ENCODE measurements at places on chromosomes 12 and 14.

DNA sequence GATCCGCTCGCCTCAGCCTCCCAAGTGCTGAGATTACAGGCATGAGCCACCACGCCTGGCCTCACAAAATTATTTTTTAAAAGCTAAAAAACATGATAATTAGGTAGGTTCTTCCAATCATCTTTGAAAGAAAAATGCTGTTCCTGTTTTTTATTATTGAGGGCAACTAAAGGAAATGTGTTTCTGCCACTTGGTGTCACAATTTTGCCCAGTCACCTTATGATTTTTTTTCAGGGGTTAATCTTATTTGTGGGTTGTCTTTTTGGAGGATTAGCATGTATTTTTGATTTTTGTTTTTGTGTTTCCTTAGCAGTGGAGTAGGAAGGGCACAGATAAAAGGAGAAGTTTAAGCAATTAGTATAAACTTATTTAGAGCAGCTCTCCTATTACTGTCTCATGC is 79.8 kb downstream of the PRORP start:
- no peak for DNase-seq
- no peaks in the 10 kb centered on the region for H3K36me3 ChIP-seq
- H3K27me3 ChIP-seq: no peaks in the 10 kb centered on the region
- H3K4me1 ChIP-seq: no peaks in the 10 kb centered on the region
- H3K27ac ChIP-seq: no peak overlapping the region
- H3K4me3 ChIP-seq: no peak overlapping the region

DNA sequence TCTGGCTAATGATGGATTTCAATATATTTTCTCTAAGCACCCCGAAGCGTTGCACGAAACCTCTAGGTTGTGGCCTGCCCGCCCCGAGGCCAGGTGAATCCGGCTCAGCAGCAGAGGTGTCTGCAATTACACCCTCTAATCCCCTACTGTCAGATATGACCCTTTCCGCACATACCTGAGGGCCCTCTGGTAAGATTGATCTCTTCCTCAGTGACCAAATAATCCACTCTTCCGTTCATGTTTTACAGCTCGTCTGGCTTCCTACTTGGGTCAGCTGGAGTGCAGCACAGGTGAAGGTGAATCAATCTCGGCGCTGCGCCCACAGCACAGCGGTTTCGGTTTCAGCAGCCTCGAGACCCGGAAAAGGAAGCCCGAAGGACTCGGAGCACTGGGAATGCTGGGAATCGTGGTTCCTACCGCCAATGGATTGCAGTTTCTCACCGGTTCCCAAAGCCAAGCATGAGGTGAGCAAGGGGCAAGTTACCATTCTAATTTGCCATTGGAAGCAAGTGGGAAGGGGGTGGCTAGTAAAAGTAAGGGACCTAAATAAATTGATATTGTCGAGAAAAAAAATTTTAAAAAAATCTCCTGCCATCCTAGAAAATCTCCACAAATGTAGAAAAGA is at the start of gene SYNJ2BP:
SYNJ2BP (minus strand) TSS at position 366 of the 625 bp plus-strand sequence; CDS start at position 239, 127 bp downstream.
- H3K27me3 ChIP-seq: no peaks in the 10 kb centered on the region
- H3K36me3 ChIP-seq: no peaks in the 10 kb centered on the region
- DNase-seq: peak; percentile 87

GRCh38 chr12:23817345-23817744 is 132.1 kb downstream of the SOX5 start:
- no peak overlapping the region for H3K27ac ChIP-seq
- no peaks in the 10 kb centered on the region for H3K4me1 ChIP-seq
- no peaks in the 10 kb centered on the region for H3K27me3 ChIP-seq
- no peak for DNase-seq

- H3K4me1 ChIP-seq: no peaks in the 10 kb centered on the region
- H3K27ac ChIP-seq: no peak overlapping the region
- DNase-seq: no peak
- no peak overlapping the region for H3K4me3 ChIP-seq
These were observed 96.0 kb downstream of the RPAP3 start for GRCh38 chr12:47609806-47610205.

DNA sequence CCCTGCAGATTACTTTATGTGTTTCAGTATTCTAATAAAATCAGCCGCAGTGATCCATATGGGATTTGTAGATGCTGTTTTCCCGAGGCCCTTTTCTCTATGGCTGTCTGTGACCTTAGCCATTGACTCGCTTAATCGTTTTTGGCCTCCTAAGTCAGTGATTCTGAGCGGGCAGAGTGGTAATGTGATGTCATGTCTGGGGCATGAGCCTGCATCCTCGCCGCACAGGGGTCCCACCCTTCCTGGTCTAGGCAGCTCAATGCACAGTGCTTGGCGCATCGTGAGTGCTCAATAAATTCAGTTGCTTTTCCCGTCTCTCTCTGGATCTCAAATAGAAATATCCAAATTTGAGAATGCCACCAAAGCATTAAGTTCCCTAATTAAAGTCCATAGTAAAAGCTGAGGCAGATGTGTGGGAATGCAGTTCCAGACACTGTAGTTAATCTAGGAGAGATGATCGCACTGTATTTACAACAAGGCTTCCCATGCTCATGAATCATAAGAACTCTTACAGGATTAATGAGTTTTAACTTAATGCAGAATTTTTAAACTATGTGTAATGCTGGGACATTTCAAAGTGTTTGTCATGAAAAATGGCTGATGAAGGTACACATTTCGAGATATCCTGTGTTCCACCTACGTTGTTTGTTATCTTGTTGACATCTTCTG is 29.3 kb downstream of the HMGA2 start:
- no peaks in the 10 kb centered on the region for H3K4me1 ChIP-seq
- H3K27me3 ChIP-seq: no peaks in the 10 kb centered on the region
- DNase-seq: no peak
- H3K4me3 ChIP-seq: no peak overlapping the region
- H3K27ac ChIP-seq: no peak overlapping the region

DNA sequence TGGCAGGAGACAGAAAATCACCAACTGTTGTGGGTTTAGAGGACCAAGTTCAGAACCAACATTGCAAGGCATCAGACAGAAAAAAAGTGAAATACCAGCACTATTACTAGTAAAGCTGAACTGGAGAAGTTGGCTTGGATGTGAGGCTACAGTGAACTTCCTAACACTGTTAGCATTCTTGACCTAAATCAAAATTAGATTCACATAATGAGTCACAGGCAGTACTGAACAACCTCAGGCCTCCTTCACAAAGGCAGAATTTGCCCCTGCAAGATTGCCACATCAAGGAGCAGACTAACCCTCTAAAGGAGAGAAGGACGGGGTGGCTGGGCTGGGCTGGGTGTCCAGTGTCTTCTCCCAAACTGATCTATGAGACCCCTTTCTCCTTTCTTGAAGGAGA is 539.7 kb downstream of the SNAPC1 start:
- H3K4me3 ChIP-seq: no peak overlapping the region
- DNase-seq: no peak
- no peak overlapping the region for H3K27ac ChIP-seq
- H3K27me3 ChIP-seq: no peaks in the 10 kb centered on the region
- H3K4me1 ChIP-seq: no peaks in the 10 kb centered on the region
- no peaks in the 10 kb centered on the region for H3K36me3 ChIP-seq

DNA sequence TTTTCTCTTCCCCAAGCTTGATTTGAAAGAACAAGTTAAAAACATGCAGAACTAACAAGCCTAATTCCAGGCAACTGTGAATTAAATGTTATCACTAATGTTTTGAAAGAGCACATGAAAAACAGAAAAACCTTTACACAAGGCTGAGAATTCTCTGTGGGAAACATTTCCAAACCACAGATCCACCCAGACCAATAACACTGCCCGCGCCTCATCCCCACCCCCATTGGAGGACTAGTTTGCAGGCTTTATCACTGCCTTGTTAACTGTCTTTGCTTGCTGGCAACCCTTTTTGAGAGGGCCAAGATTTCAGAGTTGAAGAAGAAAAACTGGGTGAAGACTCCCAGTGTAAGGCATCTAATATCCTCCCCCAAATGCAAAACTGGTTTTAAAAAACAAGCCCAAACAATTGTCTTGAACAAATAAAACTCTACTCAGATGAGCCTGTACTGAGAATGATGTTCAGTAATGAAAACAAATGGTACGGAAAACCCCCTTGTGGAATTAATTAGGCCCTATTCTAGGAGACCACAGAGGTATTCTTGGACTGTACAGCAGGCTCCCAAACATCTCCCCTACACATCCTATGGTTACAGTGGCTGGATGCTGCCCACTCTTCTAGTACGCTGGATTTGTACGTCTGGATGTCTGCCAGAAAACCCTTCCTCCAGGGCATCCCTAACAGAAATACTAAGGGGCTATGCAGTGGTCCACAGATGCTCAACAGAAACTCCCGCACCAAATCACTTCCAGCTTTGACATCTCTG is 5.8 kb downstream of the MAX start:
- DNase-seq: no peak
- H3K27me3 ChIP-seq: no peaks in the 10 kb centered on the region
- peaks cover 1% of the 10 kb centered on the region for H3K36me3 ChIP-seq
- no peak overlapping the region for H3K4me3 ChIP-seq

DNA sequence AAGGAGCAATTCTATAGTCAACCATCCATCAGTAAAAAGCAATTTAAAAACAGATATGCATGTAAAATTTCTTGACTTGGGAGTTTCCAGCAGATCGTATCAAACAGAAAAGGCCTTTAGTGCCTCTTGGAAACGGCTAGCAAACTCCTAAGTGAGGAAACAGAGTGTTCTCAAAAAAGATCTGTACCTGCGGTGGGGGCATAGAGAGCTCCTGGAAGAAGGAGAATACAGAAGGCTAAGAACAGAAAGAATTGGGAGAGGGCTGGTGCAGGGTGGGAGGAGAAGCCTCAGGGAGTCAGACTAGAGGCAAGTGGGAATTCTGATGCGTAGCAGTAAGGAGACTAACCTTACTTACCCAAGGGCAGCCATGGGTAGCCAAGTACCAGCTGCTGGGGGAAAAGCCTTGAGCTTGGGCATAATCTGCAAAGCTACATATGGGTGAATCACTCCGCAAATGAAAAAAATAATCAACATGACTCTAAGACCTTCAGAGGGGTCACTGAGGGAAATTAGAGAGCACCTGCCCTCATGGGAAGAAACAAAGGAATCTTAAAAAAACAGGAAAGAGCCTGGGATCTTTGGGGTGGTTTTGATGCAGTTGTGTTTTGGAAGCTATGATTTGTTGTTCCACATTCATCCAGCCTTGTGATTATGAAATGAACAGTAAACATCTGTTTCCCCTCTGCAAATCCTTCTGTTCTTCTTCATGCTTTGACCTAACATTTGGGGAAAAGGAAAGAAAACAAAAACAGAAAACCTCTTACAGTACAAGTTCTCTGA is 10.4 kb downstream of the RHOJ start:
- H3K27ac ChIP-seq: no peak overlapping the region
- no peaks in the 10 kb centered on the region for H3K36me3 ChIP-seq
- H3K27me3 ChIP-seq: no peaks in the 10 kb centered on the region
- DNase-seq: no peak
- no peaks in the 10 kb centered on the region for H3K4me1 ChIP-seq

GRCh38 chr14:101078892-101079221 is 175.3 kb upstream of the RTL1 start:
- no peak overlapping the region for H3K27ac ChIP-seq
- H3K36me3 ChIP-seq: no peaks in the 10 kb centered on the region
- no peaks in the 10 kb centered on the region for H3K4me1 ChIP-seq
- DNase-seq: no peak

DNA sequence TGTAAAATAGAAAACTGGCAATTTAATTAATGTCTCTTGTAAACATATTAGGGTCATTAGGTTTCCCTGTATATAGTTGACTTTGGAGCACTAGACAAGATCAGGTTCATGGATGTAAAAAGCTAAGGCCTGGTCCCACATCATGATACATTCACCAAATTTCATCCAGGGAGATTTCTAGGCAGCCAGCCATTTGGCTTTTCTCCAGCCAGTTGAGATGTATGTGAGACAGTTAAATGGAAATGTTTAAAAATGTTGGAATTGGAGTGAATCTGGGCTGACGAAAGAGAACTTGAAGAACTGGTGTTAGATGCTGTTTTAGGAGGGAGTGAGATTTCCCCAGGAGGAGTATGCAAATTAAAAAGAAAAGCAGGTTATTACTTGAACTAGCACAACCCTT is 41.8 kb upstream of the CLEC14A start:
- no peak overlapping the region for H3K27ac ChIP-seq
- no peaks in the 10 kb centered on the region for H3K36me3 ChIP-seq
- no peaks in the 10 kb centered on the region for H3K4me1 ChIP-seq
- H3K27me3 ChIP-seq: no peaks in the 10 kb centered on the region
- no peak overlapping the region for H3K4me3 ChIP-seq

DNA sequence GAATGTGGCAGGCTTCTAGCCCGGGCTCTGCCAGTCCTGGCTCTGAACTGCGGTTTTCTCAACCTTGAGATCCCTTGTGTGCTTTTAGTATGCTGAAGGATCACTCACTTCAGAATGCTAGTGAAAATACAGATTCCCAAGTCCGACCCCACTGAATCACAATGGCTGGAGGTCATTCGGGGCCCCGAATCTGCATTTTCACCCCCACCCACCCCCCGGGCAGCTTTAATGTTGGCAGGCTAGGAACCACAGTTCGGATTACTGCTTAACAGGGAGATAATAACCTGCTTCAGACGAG is 573 bp upstream of the SUSD6 start:
- no peak overlapping the region for H3K27ac ChIP-seq
- H3K4me1 ChIP-seq: peaks cover 42% of the 10 kb centered on the region
- peak overlapping the region; percentile 49 for H3K4me3 ChIP-seq
- H3K27me3 ChIP-seq: no peaks in the 10 kb centered on the region
